ENCODE measurements at places on chromosomes 4 and X.

DNA sequence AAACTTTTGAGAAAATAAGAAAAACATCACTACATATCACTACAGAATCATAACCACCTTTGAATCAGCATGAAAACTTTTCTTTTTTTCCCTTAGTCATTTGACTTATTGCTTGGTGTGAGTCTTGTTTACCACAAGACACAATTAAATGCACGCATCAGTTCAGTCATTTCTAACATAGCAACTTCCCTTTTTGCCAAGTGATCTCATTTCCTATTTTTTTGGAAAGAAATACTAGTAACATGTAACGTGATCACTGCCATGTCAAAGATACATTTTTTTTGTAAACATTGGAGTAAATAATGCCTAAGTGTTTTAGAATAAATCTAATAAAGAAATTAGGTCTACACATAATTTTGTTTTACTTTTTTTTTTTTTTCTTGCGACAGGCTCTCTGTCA is 5.1 kb upstream of the CXCL8 start:
- no peak for DNase-seq

GRCh38 chr4:40682290-40683101 is 52.8 kb upstream of the RBM47 start:
- DNase-seq = no peak

DNA sequence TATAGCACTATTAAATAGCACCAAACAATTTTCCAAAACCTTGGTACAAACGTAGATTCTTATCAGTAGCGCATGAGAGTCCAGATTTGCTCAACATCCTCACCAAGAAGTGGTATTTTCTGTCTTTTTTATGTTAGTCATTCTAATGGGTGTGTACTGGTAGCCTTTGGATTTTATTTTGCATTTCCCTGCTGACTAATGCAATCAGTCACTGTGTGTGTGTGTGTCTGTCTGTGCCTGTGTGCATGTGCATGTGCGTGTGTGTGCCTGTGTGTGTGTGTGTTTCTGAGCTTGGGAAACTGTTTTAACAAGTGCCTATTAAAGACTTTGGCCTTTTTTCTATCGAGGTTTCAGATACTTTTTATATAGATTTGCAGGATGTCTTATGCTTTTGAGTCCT is 82.2 kb upstream of the MAGEA10 start:
- no peak for DNase-seq

- no peak for DNase-seq
Measured at GRCh38 chr4:169133932-169134331, 123.9 kb upstream of the CBR4 start.

DNA sequence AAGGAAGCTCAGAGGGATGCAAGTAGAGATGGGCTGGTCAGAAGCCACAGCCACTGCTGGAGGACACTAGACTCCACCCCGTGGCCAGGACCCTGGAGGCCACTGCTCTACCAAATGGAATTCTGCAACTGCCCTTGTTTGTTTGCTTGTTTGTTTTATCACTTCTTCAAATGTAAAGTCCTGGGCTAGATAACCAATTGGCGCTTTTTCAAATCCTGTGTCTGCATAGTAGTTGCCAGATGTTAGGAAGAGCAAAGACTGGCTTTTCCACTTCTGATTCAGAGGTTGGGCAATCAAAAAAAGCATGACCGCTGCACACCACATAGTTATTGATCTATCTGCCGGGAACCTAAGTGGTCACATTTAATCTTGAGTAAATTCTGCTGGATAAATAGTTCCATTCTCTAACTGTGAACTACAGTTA is 255.2 kb upstream of the SFRP2 start:
- no peak for DNase-seq

GRCh38 chrX:5194806-5195205 is 1033.9 kb downstream of the NLGN4X start:
- no peak for DNase-seq

DNA sequence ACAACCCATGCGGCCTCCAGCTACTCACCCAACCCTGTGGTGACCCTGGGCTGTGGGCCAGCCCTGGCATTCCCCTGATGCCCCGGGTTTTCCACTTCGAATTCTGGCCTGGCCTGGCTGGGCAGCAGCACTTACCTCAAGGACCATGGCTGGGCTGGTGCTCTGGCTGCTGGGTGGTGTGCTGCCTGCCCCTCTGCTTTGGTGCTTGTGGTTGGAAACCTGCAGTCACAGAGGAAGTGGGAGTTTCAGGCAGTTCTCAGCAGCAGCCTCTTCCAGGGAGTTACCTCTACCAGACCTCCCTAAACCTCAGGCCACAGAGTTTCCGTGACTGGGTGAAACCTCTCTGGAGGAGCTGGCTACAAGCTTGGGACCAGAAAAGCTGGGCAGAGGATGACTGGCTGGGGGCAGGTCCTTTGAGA is at the start of gene CXCR3:
Gene CXCR3 (minus strand): TSS at position 209 of the 419 bp plus-strand sequence. CDS start 62 bp downstream, at position 147.
- DNase-seq = peak; percentile 85

GRCh38 chr4:5758741-5759140 is 47.7 kb downstream of the EVC start:
- peak; percentile 57 for DNase-seq

GRCh38 chrX:78168065-78168464 is 28.6 kb upstream of the TAF9B start:
- DNase-seq = no peak

GRCh38 chr4:23083391-23083790 is 390.7 kb downstream of the GBA3 start:
- DNase-seq = no peak

DNA sequence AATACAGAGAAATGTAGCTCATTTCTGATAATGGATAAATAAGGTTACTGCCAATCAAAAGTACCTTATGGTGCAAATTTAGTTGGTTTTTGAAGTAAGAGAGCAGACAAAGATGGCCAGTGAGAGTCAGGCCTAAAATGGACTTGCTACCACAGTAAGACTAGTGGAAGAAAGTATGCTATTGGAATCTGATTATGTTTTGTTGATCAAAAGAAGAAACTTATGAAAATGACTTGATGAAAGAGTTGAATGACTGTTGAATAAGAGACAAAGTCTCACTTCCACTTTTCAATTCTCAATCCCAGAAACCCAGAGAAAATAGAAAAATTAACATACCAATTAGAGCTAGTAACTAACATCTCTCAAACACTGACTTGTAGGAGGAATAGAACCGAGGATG is 737.8 kb upstream of the INTU start:
- DNase-seq = no peak

DNA sequence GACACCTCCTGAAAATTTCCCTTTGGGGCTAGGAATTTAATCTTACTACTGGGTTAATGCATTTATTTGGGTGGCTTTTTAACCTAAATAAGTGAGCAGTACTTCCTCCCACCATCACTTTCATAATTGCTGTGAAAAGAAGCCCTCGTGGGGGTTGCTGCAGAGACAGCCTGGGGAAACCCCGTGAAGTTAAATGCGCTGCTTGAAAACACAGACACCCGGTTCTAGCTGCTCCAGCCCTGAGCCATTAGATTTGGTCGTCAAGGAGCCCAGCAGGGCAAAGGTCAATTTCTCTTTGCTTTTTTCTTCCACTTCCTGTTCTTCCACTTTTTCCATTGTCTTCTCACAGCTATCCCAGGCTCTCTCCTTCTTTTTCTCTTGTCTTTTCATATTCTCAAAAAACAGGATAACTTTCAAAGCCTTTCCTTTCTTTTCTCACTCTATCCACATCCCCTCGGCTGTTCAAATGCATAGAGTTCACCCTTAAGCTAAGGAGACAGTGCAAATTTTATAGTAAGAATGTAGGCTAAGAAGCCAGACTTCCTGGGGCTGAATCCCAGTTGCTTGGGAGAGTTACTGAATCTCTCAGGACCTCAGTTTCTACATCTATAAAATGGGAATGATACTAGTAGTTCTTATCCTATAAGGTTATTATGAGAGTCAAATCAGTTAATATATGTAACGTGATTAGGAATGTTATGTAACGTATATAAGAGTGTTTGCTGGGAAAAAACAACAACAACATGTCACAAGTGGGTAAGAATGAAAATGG is 91.5 kb upstream of the ZNF827 start:
- DNase-seq = no peak

GRCh38 chr4:58413849-58414248 is 1303.7 kb upstream of the IGFBP7 start:
- no peak for DNase-seq

- no peak for DNase-seq
Measured at GRCh38 chrX:54208531-54208930, 25.5 kb upstream of the FAM120C start.

DNA sequence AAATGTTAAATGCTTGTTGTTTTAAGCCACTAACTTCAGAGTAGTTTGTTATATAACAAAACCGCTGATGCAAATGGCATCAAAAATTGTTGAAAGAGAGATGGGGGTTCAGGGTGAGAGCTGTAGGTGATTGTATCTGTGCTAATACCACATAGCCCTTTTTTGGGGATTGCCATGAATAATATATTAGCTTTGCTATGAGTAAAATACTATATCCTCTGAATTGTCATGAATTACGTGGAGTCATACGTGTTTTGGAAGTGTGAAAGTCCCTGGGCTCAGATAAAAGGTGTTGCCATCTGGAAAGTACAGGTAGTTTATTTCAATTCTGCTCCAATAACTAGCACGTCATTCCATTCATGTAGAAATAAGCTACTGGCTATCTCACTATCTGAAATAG is 30.6 kb downstream of the DYNLT3 start:
- no peak for DNase-seq

DNA sequence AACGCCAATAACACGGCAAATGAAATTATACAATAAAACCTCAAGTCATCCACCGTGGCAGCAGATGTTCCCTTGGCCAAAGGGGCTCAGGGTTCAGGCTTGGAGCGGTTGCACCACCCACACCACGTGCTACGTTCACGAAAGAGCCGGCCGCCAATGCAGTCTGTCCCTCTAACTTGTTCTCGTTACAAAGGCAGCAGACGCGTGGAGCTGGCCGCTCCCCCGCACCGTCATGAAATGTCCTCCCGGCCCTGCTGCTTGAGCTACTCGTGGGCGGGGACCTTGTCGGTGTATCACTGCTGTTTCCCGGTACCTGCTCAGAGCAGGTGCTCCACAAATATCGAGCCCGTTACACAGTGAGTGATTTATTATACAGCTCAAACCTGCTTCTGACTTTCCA is 36.4 kb upstream of the MAN2B2 start:
- DNase-seq = no peak

GRCh38 chrX:106286053-106286650 is 118.0 kb downstream of the PWWP3B start:
- DNase-seq = no peak

DNA sequence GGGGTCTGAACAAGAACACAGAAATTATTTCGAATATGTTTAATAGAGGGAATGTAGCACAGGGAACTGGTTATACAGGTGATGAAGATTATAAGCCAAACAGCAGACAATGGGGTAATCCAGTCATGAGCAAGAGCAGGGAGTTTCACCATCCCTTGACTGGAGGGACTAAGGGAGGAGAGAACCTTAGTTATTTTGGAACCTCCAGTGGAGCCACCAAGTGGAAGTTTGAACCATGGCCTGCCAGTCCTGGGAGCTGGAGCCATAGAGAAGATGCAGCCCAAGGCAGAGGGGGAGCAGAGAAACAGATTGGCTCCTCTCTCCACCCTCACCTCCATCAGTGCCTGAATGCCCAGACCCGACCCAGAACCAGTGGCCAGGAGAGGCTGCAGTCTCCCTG is 264.6 kb upstream of the RASGEF1B start:
- DNase-seq = no peak

DNA sequence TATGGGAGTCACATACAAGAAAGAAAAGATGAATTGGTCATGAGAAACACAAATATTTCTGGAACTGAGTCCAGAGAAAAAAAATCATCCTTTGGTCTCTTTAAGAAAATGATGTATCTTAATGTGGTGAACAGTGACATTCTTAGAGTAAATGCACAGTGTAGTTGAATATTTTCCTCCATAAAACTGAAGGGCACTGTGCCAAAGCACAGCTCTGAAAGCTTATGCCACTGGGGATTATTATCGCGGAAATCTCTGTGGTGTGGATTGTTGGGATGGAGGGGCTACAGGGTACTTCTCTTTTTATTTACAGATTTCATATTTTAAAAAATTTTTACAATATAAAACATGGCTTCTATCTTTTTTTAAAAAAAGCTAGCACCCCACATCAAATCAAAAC is 908.1 kb downstream of the CCSER1 start:
- DNase-seq = no peak

DNA sequence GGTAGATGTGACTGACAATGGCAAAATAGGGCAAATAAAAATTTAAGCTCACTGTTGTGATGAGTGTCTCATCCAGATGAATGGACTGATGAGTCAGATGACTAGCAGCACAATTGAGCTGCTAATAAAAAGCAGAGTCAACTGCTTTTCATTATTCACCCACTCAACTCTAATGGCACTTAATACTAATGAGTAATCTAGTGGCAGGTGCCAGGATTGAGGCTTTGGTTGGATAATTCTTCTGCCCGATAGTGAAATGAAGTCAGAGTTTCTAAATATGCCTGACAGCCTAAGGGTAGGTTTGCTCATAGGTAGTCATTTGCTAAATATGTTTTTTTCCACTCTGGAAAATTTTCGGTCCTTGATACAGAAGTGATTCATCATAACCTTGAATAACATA is 10.4 kb downstream of the OGT start:
- no peak for DNase-seq

GRCh38 chr4:19579608-19580007 is 672.1 kb upstream of the SLIT2 start:
- DNase-seq = no peak
